Mucosa of gallbladder (tissue), 1 donor: ENCODE measurements at places on chromosomes 1 and 21.

GRCh38 chr1:36397378-36398230 is at the start of gene LSM10:
TSS of gene LSM10 (minus strand) at chr1:36397908. CDS start at chr1:36394129, 3,779 bp downstream.
- peak; percentile 96 for DNase-seq

- no peak for DNase-seq
Measured at GRCh38 chr1:44514673-44515072, 109.6 kb downstream of the RNF220 start.

- no peak for DNase-seq
Measured at GRCh38 chr21:21247424-21247823, 249.2 kb downstream of the NCAM2 start.

- DNase-seq = no peak
Measured at GRCh38 chr1:230145505-230145899, 78.5 kb downstream of the GALNT2 start.

- DNase-seq = no peak
Measured at GRCh38 chr1:30687886-30688285, 35.5 kb downstream of the MATN1 start.

- DNase-seq = no peak
Measured at GRCh38 chr1:82220754-82221153, 420.0 kb downstream of the ADGRL2 start.

- DNase-seq = no peak
Measured at GRCh38 chr1:62386351-62387121, 50.3 kb upstream of the USP1 start.

- no peak for DNase-seq
Measured at GRCh38 chr1:12405325-12406210, 175.7 kb downstream of the VPS13D start.

DNA sequence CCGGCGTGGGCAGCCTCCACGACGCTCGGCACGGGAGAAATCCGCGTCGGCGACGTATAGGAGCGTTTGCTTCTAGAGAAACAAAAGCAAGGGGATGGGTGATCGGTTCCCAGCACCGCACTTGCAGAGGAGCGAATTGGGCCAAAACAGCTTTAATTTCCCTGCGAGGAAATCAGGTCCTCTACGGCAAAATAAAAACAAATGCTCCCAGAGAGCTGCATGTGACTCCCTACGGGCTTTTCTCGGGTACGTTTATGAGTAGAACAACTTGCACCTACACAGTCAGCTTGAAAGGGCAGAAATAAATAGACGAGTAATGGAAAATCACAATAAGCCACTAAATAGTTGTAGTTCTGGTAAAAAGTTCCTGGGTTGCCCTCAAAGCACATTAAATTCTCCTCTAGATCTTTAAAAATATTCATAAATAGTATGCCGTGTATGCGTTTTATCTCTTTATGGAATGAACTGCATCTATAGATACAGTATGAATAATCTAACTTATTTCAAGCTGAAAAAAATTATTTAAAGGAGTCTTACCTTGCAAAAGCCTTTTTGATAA is 1.2 kb downstream of the NHLH2 start:
- no peak for DNase-seq

DNA sequence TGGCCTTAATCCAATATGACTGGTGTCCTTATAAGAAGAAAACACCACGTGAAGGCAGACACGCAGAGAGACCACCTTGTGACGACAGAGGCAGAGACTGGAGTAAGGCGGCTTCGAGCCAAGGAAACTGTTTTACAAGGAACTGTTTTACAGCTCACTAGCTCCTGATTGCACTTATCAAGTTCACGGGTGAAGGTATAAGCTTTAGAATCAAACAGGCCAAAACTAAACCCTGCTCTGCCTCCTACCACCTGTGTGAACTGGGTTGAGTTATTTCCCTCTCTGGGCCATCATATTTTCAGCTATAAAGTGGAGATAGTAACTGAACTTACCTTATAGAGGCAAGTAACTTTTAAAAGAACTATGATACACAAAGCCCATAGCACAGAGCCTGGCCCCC is 166.9 kb upstream of the NFIA start:
- DNase-seq = no peak

DNA sequence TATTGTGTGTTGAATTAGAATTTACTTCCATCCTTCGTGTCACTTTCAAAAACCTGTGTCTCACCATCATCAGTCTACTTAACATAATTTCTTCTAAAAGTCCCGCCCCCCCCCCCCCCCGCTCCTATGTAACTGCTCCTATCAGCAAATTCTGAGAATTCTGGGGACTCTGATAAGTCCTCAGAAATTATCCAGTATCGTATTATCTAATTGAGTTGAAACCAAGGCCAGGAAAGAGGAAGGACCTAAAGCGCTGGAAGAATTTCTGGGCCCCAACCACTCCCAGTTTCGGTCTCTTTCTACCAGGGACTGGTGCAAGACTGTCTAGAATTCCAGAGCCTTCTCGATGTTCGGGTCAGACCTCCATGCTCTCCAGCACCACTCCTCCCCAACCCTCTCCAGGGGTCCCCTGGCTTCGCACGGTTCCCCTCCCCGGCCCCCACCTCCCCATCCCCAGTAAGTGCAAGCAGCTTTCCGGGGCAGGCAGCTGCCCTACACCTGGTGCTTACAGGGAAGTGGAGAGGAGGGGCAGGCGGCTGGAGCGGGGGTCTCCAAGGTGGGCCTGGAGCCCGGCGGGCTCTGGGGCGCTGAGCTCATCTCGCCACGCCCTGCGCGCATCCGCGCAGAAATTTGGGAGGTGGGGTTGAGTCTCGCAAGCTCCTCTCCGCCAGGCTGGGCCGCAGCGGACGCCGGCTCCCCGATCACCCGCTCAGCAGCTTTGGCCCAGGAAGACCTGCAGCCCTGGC is 16.0 kb upstream of the ZNF496 start:
- no peak for DNase-seq

- no peak for DNase-seq
Measured at GRCh38 chr21:39902986-39903385, 35.7 kb downstream of the PCP4 start.

DNA sequence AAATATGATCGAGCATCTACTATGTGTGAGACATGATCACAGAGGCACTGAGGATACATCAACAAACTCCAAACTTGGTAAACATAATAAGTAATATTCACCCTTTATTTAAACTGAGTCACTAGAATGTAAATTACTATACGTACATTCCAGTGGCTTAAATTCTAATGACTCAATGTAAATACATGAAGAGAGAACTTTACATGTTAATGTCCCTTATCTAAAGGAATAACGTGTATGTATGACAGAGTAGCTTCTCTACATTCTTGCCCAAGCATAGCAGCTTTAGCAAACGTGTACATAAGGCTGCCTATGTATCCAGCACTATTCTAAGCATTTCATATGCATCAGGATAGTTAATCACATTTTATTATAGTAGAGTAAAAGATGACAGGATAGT is 111.8 kb upstream of the CYYR1 start:
- no peak for DNase-seq

GRCh38 chr1:111249960-111250359 is 22.4 kb downstream of the CHI3L2 start:
- no peak for DNase-seq

- DNase-seq = peak; percentile 23
Measured at GRCh38 chr21:27564684-27565301, 597.9 kb upstream of the ADAMTS5 start.

DNA sequence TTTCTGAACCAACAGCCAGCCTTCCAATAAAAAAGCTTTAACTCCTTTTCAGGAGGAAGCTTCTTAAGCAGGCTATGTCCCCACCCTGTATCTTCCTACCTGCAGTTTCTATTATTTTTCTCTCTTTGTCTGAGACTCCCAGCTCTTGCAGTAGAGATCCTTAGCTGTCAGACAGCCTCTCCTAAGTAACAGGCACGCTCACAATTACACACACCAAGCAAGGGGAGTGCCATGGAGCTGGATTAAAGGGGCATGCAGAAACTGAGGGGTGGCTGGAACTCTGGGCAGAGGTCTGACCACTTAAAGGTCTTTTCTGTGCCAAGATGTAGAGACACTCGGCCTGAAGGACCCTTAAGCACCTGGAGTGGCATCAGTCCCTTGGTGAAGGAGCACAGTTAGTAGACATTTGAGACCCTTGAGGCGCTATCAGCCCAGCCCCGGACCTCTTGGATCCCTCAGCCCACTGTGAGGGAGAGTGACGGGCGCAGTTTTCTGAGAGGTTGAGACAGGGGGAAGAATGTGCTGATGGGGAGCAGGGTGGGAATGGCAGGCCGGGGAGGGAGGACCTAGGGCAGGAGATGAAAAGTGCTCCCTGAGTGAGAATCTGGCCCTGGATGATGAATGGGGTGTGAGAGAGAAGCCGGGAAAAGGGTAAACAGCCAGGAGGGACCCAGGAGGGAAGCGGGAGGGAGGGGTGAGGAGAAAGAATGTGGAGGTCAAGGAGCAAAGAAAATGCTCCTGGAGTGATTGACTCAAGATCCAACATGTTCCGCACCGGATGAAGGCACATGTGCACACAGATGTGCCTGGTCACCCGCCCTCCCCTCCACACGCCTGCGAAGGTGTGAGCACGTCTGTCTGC is 13.3 kb downstream of the PLXNA2 start:
- DNase-seq = no peak

DNA sequence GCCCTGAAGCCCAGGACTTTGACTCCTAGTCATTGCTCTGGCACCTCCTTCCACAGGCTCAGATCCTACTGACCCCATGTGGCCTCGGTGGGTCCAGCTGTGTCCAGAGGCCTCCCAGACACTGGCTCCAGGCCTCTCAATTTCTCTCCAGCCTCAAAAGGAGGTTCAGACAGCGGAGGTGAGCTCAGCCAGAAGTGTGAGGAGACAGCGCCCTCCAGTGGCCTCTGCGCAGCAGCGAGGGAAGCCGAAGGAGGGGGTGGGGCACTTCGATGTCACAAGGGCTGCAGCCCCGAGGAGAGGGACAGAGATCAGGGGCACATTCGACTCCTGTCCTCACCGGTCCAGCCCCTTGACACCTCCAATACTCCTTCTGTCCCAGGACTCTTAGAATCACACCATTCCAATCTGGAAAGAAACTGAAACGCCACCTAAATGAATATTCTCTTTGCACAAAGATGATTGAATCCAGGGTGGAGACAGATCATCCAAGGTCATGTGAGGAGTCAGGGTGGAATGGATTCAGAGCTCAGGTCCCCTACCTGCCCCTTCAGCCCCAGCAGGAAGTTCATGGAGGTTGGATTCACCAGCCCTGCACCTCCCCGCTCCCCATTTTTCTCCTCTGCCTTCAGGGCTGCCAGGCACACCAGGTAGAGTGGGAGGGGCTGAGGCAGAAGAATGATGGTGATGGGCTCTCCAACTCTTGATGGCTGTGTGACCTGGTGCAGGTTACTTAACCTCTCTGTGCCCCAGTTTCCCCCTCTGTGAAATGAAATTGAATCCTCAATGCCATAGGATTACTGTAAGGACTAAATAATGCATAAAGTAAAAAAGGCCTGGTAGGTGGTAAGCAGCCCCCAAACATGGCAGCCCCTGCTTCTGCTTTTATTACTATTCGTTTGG is 34.8 kb upstream of the ZBTB40 start:
- peak; percentile 77 for DNase-seq

GRCh38 chr1:148372731-148373130 is 110.4 kb downstream of the PPIAL4G start:
- DNase-seq = no peak

- no peak for DNase-seq
Measured at GRCh38 chr1:232111611-232112010, 485.0 kb downstream of the DISC1 start.

- no peak for DNase-seq
Measured at GRCh38 chr1:24915816-24916602, 14.1 kb downstream of the RUNX3 start.

- no peak for DNase-seq
Measured at GRCh38 chr1:26745191-26745590, 42.6 kb upstream of the PIGV start.

DNA sequence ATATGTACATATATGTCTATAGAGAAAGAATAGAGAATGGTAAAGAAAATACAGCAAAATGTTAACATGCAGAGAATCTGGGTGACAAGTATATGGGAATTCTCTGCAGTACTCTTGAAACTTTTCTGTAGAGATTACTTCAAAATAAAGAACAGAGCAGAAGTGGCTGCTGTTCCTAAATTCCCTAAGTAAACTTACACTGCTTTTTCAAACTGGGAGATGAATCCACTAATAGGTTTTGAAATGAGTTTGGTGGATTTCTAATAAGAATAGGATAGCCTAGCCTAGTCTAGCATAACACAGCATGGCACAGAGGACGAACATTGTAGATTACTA is 450 bp upstream of the CR2 start:
- no peak for DNase-seq

- DNase-seq = no peak
Measured at GRCh38 chr1:199685369-199685768, 342.1 kb upstream of the NR5A2 start.

- DNase-seq = no peak
Measured at GRCh38 chr1:228452194-228453021, 34.8 kb upstream of the RNF187 start.
